ENCODE measurements at places on chromosomes 2 and 18. TPM values are rescaled to one million over a fixed set of nuclear protein-coding genes. Genes with fewer than 3 reads are reported as not detected.
A peak's percentile ranks its signal among the peaks of the same experiment; 100 is the strongest.

- H3K27ac ChIP-seq = no peak overlapping the region
- no peaks in the 10 kb centered on the region for H3K4me1 ChIP-seq
- DNase-seq = no peak
- H3K27me3 ChIP-seq = no peaks in the 10 kb centered on the region
- no peak overlapping the region for H3K4me3 ChIP-seq
- no peaks in the 10 kb centered on the region for H3K36me3 ChIP-seq
These were observed 441.1 kb downstream of the PTH2R start for GRCh38 chr2:208847651-208848050.

- no peaks in the 10 kb centered on the region for H3K27me3 ChIP-seq
- peak overlapping the region; percentile 32 for H3K27ac ChIP-seq
- peaks cover 13% of the 10 kb centered on the region for H3K4me1 ChIP-seq
- no peak overlapping the region for H3K4me3 ChIP-seq
- H3K36me3 ChIP-seq = peaks cover 28% of the 10 kb centered on the region
- DNase-seq = no peak
These were observed 82.6 kb downstream of the MBP start for GRCh38 chr18:77049938-77050337.

DNA sequence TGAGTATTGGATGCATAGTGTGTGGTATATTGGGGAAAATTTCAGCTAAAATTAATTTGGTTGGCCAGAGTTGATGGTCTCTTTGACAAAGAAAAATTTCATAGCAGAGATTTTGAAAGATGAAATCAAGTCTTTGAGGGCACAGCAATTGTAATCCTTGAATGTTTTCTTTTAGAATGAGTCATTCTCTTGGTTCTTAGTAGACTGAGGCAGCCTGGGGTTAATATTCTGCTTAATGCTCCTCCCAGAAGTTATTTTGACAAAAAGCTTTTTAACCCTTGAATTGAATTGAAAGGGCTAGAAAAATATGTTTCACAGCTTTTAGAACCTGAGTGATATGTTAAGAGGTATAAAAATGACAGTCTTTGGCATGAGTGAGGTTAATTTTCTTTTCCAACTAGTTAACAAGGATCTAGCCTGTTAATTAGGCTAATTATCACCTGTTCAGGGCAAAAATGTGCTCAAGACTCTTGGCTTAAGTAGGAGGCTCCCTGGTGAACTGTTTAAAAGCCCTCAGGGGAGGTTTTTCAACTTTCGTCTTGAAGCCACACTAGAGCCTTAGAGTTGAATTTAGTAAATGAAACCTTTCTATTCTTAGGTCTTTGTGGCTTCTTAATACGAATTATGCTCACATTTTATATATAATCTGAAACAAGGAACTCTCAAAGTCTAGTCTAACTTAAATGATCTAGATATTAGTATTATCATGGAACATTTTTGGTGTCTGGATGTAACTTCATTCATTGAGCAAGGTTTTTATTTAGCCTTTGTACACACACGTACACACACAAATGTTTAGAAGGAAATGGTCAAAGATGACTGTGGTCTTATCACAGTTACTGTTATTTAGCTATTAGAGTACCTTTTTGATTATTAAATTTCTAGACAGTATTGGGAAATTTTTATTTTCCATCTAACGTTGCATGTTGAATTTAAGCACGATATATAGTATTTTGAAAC, 272.5 kb downstream of the ZNF407 start:
- H3K27me3 ChIP-seq = no peaks in the 10 kb centered on the region
- no peak overlapping the region for H3K4me3 ChIP-seq
- no peaks in the 10 kb centered on the region for H3K36me3 ChIP-seq
- no peaks in the 10 kb centered on the region for H3K4me1 ChIP-seq

- H3K36me3 ChIP-seq = no peaks in the 10 kb centered on the region
- no peak for DNase-seq
- H3K27me3 ChIP-seq = no peaks in the 10 kb centered on the region
- H3K4me3 ChIP-seq = no peak overlapping the region
- peaks cover 38% of the 10 kb centered on the region for H3K4me1 ChIP-seq
These were observed 6.4 kb downstream of the TNS1 start for GRCh38 chr2:217996361-217996760.

DNA sequence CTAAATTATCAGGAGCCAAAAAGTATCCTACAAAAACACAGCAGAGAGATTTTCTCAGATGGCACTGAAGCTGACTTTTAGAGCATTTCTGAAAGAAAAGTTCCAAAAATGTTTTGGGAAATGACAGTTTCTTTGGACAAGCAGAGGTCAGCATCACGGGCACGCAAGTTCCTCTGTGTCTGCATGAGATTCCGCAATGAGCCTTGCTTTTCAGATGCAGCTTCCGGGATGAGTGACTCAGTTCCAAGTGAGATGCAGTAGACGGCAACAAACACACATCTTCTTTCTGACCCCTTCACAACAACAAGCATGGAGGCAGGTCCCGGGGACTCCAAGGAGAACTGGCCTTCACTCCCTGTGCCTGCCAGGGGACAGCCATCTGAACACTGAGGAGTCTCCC, 76.6 kb downstream of the EIPR1 start:
- no peaks in the 10 kb centered on the region for H3K27me3 ChIP-seq
- peaks cover 9% of the 10 kb centered on the region for H3K36me3 ChIP-seq
- H3K4me1 ChIP-seq = no peaks in the 10 kb centered on the region
- DNase-seq = no peak
- H3K4me3 ChIP-seq = no peak overlapping the region
- H3K27ac ChIP-seq = no peak overlapping the region

The GALNT13 gene
- polyA plus RNA-seq = 0.40 TPM

- no peaks in the 10 kb centered on the region for H3K36me3 ChIP-seq
- H3K4me3 ChIP-seq = no peak overlapping the region
- H3K27ac ChIP-seq = no peak overlapping the region
These were observed 25.2 kb upstream of the FRZB start for GRCh38 chr2:182891611-182892010.

DNA sequence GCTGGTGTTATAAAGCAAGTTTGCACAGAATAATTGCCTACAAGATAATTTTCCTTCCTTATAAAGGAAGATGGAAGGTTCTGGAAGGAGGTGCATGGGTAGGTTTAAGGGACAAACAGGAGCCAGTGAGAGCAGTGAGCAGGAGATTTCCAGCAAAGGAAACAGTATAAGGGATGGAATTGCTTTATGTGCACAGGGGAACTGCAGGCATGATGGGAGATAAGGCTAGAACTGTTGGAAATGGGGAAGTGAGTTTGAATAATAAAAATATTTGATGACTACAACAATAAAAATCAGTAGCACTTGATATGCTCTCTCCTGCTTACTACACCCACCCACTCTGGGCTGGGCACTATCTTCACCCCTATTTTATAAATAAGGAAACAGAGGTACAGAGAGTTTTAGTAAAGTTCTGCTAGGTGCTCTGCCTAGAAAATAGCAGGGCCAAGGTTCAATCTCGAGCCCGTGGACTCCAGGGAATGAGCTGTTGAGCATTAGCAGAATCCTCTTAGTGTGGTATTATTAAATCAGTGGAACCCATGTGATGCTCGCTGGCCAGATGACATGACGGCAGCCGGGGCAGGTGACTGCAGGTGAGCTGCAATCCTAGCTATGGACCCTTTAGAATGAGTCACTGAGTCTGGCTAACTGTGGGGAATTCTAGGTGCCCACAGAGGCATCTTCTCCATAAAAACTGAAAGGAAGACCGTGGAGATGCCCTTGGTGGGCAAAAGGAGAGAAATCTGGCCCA, 302.5 kb downstream of the PIEZO2 start:
- H3K27me3 ChIP-seq = no peaks in the 10 kb centered on the region
- no peak overlapping the region for H3K4me3 ChIP-seq
- no peak for DNase-seq
- no peaks in the 10 kb centered on the region for H3K4me1 ChIP-seq
- H3K27ac ChIP-seq = no peak overlapping the region

DNA sequence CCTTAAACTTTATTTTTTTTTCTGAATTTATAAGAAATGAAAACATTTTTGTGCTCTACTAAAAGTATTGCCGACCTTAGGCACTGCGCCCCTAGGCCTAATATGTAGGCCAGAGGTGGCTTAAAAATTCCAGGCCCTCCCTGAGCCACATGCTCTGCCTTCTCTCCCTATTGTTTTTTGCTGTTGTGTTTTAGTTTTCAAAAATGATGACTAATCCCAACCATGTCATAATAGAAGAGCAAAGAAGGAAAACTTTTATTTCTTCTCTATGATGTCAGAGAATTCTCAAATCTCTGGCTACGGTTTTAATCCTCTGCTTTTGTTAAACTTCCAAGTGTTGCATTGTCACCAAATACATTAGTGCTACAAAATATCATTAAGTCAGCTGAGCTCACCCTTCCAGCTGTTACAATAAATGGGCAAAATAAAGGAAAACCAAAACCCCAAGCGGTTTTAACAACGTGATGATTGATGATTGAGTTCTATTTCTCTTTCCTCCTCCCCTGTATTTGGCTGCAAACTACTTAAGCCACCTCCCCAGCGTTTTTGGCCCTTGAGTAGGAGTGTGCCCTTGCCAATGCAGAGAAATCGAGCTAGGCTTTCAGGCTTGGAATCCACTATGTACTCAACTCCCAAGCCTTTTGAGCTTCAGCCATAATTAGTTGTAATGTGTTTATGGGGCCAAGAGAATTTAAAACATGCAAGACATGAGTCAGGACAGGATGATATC, 163.5 kb upstream of the POU3F3 start:
- no peak overlapping the region for H3K27ac ChIP-seq
- no peaks in the 10 kb centered on the region for H3K27me3 ChIP-seq
- H3K36me3 ChIP-seq = no peaks in the 10 kb centered on the region
- no peak overlapping the region for H3K4me3 ChIP-seq
- DNase-seq = no peak

DNA sequence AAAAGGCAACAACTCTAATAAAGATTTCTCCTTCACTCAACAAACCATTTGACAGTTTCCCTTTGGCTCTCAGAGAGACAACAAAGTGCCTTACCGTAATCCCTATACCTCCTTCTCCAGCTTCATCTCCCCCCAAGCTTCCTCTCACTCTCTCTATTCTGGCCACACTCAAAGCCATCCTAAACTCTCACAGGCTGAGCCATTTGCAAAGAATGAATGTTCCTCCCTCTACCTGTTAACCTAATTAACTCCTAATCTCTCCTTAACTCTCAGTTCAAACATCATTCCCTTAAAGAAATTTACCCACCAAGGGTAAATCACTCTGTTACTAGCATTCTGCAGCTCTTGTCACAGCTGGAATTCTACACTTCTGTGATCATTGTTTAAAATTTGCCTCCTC, 38.2 kb downstream of the GFPT1 start:
- H3K27ac ChIP-seq = no peak overlapping the region
- H3K4me1 ChIP-seq = no peaks in the 10 kb centered on the region
- no peaks in the 10 kb centered on the region for H3K27me3 ChIP-seq

The NT5C1B gene
- not detected for polyA plus RNA-seq

The TRIM43 gene
- 0.25 TPM for polyA plus RNA-seq

DNA sequence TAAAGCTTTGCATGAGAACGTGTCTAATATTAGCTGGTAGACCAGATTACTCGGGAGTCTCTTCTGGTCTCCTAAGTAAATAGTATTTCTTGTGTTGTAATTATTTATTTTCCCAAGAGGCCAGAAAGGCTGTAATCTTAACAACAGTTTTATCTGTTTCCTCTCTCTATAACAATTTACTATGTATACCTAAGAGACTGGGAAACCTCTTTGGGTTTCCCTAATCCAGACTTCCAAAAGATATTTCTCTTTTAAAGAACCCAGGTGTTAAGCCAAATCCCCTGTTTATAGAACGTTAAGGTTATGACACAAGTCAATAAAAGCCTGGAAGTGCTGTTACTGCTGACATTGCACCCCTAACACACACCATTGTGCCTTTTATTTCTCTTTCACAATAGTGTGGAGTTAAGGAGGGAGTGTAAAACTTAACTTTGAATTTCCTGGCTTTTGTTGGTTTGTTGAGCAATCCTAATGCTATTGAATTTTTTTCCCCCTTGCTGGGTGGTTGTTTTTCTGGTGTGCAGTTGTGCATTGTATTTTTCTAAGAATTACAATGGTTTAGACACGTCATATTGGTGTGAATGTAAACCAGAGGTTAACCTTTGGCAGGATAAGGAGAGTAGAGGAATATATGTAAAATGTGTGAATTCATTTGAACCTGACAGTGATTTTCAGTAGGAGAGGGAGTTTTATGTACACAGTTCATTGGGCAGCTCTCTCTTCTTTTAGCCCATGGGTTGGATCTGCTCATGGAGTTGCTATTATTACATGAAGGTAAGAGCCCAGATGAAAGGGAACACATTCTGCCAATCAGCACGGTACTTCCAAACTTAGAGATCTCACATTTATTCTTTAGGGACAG, 192.8 kb downstream of the MTX2 start:
- H3K36me3 ChIP-seq = no peaks in the 10 kb centered on the region
- no peaks in the 10 kb centered on the region for H3K4me1 ChIP-seq
- H3K27ac ChIP-seq = no peak overlapping the region
- no peak overlapping the region for H3K4me3 ChIP-seq
- no peaks in the 10 kb centered on the region for H3K27me3 ChIP-seq

DNA sequence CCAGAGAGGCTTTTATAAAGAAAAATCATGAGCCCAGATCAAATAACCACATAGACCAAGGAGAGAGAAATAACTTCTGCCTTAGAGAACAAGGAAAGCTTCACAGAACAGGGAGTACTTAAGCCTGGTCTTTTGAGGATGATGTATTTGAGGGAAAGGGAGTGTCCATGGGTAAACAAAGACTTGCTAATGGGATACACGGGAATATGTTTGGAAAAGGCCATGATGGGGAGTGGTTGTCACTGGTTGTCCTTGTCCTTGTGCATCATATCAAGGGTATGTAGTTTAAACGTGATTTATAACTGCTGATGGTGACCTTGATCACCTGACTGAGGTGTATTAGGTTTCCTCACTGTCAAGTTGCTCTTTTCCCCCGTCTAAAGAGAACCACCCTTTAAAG, 169.9 kb downstream of the FAM210A start:
- H3K36me3 ChIP-seq = no peaks in the 10 kb centered on the region
- no peaks in the 10 kb centered on the region for H3K4me1 ChIP-seq
- no peak for DNase-seq
- no peak overlapping the region for H3K4me3 ChIP-seq
- no peak overlapping the region for H3K27ac ChIP-seq

GRCh38 chr18:67455890-67456501, 60.5 kb downstream of the DSEL start:
- no peaks in the 10 kb centered on the region for H3K4me1 ChIP-seq
- H3K4me3 ChIP-seq = no peak overlapping the region
- DNase-seq = no peak
- H3K27ac ChIP-seq = no peak overlapping the region

The NGEF gene
- 3.5 TPM for polyA plus RNA-seq

DNA sequence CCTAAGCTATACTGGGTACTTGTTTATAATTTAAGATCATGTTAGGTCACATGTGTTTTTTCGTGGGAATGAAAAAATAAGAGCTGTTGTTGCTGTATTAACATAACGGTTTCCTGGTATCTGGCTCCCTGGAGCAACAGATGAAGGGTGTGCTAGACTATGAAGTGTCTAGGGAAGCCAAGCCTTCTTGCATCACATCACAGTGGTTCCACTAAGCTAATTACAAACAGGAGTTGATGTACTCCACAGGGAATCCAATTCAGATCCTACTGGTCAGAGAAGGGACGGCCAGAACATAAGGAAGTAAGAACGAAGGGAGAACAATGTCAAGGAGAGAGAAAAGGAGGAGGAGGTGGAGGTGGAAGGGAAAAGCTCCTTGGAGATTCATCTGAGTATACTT, 193.0 kb upstream of the CYP26B1 start:
- no peak for DNase-seq
- H3K4me1 ChIP-seq = no peaks in the 10 kb centered on the region
- H3K27me3 ChIP-seq = no peaks in the 10 kb centered on the region
- H3K4me3 ChIP-seq = no peak overlapping the region
- H3K36me3 ChIP-seq = no peaks in the 10 kb centered on the region
- H3K27ac ChIP-seq = no peak overlapping the region

- H3K36me3 ChIP-seq = no peaks in the 10 kb centered on the region
- peaks cover 20% of the 10 kb centered on the region for H3K27me3 ChIP-seq
- no peak for DNase-seq
- no peak overlapping the region for H3K27ac ChIP-seq
These were observed 10.3 kb upstream of the PXDN start for GRCh38 chr2:1754461-1755170.

Measured in stomach (tissue), 19 donors.